ENCODE measurements at places on chromosomes 1 and 21. TPM values are rescaled to one million over a fixed set of nuclear protein-coding genes. Genes with fewer than 3 reads are reported as not detected.

GRCh38 chr1:72936942-72937341, 654.6 kb upstream of the NEGR1 start:
- H3K4me3 ChIP-seq: no peak overlapping the region
- no peaks in the 10 kb centered on the region for H3K36me3 ChIP-seq
- H3K27ac ChIP-seq: no peak overlapping the region
- DNase-seq: no peak
- no peaks in the 10 kb centered on the region for H3K4me1 ChIP-seq

- no peaks in the 10 kb centered on the region for H3K4me1 ChIP-seq
- peak; percentile 67 for DNase-seq
- no peak overlapping the region for H3K27ac ChIP-seq
- H3K36me3 ChIP-seq: peaks cover 36% of the 10 kb centered on the region
- H3K4me3 ChIP-seq: no peak overlapping the region
These were observed 55.3 kb upstream of the EIF4G3 start for GRCh38 chr1:21232044-21232443.

GRCh38 chr21:45258466-45258865, 29.2 kb downstream of the POFUT2 start:
- no peaks in the 10 kb centered on the region for H3K27me3 ChIP-seq
- H3K27ac ChIP-seq: no peak overlapping the region
- no peak for DNase-seq
- H3K36me3 ChIP-seq: peaks cover 23% of the 10 kb centered on the region

DNA sequence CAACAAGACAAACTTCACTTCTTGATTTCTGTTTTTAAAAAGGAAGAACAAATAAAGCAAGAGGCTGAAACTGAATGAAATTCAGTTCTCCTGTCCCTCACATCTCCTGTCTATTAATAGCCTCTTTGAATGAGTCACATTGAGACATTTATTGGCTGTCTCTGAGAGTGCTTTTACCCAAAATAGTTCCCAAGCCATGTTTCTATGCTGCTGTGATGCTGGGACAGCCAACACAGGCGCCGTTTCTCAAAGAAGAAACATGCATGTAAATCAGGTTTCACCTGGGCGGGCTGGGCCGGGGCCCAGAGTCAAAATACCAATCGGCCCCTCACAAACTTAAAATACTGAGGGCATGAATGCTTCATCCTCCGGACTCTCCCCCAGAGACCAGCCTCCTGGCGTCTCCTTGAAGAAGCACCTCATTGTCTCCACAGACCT, 105.2 kb downstream of the EDEM3 start:
- DNase-seq: no peak
- no peaks in the 10 kb centered on the region for H3K36me3 ChIP-seq
- H3K27me3 ChIP-seq: no peaks in the 10 kb centered on the region
- H3K4me1 ChIP-seq: no peaks in the 10 kb centered on the region
- no peak overlapping the region for H3K27ac ChIP-seq
- H3K4me3 ChIP-seq: no peak overlapping the region

- H3K27me3 ChIP-seq: no peaks in the 10 kb centered on the region
- no peaks in the 10 kb centered on the region for H3K4me1 ChIP-seq
- no peaks in the 10 kb centered on the region for H3K36me3 ChIP-seq
- DNase-seq: no peak
These were observed 3.5 kb upstream of the KRTAP27-1 start for GRCh38 chr21:30340714-30341573.

DNA sequence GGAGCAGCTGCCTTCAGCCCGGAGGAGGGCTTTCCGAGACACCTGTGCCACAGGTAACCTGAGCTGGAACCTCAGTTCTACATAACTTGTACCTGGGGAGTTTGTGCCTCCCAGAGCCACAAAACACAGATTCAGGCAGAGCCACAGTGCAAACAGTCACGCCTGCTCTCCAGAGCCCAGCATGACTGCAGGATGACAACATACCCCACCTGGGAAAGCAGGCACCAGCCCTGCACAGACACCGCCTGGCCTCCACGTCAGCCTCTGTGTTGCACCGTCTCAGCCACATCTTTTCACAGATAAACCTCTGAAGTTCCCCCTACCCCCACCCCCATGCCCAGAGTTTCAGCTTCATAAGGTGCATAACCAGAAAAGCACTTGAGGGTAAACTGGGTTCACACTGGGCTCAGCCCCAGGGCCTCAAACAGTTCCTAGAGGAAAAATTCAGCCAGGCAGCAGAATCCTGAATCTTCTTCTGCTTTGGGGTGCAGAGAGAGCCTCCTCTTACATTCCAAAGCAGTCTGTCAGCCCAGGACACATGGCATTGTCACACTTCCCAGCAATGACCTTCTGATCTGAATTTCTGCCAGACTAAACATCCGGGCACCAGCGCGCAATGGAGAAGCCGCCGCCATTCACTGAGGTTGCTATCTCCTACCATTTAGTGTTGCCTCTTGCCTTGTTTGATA, 229.5 kb downstream of the TOMM20 start:
- H3K27me3 ChIP-seq: no peaks in the 10 kb centered on the region
- DNase-seq: no peak
- H3K36me3 ChIP-seq: no peaks in the 10 kb centered on the region

DNA sequence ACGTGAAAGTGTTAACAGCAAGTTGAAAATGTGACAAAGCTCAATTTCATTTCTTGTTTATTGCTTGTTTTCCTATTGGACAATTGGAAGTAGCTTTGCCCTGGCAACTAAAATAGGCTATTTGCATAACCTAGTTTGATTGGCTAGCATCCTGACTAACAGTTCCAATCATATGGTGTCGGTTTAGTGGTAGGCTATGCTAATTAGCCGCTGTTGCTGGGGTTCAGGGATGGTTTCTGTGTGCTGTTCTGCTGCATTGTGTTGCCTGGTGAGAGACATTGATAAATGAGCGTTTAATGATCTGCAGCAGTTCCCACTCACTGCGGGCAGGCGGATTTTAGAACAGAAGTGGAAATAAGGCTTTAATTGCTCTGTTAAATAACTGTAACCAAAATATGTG, 68.5 kb downstream of the DYRK1A start:
- peak; percentile 84 for DNase-seq
- H3K27ac ChIP-seq: peak overlapping the region; percentile 60
- no peak overlapping the region for H3K4me3 ChIP-seq
- H3K4me1 ChIP-seq: peaks cover 3% of the 10 kb centered on the region
- no peaks in the 10 kb centered on the region for H3K27me3 ChIP-seq

ADGRL4 gene
- total RNA-seq: 11.8 TPM
